ENCODE measurements at places on chromosomes 13 and 19.

- DNase-seq, result no peak
Observed at GRCh38 chr13:106318941-106319411, 216.5 kb downstream of the EFNB2 start.

- DNase-seq, result no peak
Observed at GRCh38 chr13:31781064-31781463, 41.7 kb downstream of the RXFP2 start.

- peak; percentile 22 for DNase-seq
Observed at GRCh38 chr13:45048890-45049407, 59.6 kb downstream of the GPALPP1 start.

- DNase-seq, result no peak
Observed at GRCh38 chr13:40781717-40782116, 7.7 kb upstream of the SLC25A15 start.

DNA sequence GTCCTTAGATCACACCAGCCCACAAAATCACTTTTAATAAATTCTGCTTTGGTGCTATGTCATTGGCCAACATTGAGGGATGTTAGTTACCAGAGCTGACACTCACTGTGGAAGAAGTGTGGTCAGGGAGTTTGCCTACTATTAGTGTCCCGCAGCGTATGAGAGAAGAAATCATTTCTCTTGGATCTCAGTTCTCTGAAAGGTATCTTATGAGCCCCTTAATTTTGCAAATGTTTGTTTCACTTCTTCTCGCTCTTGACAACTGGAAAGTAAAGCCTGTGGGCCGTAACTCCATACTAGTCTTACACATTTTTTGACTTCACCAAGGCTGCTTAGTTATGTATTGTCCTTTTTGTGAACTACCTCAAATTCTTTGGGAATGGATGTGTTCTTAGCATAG, 80.9 kb downstream of the FLT1 start:
- no peak for DNase-seq

- no peak for DNase-seq
Observed at GRCh38 chr19:13872339-13872694, 4.6 kb upstream of the NANOS3 start.

GRCh38 chr13:32262165-32262564, 53.0 kb downstream of the ZAR1L start:
- no peak for DNase-seq

GRCh38 chr19:294946-295686, 3.9 kb upstream of the PLPP2 start:
- peak; percentile 60 for DNase-seq

DNA sequence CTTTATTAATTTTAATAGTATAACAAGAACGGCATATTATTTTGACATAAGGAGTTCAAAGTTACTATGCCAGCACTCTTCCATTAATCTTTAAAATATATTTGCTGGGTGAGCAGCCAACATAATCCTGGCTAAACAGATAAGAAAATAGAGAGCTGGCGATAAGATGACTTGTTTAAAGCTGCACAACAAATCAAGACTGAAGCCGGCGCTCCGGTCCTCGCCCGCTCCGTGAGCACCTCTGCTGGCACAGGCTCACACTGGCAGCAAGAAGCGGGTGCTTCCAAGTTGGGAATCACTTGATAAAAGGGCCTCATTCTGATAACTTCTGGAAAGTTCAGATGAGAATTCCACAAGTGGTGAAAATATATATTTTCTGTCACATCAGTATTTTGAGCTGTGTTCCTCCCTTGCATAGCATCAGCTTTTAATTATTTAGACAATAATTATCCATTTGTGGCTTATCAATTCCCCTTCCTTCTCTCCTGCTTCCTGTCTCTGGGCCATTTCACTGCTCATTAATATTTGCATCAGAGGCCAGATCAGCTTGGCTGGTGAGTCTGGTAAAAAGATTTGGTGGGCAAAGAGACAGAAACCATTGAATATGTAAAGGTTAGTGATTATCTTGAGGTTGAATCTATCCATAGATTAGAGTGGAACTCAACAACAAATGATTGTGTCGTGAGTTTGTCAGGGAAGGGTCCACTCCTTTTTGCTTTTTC, 205.3 kb downstream of the MZT1 start:
- DNase-seq, result no peak

DNA sequence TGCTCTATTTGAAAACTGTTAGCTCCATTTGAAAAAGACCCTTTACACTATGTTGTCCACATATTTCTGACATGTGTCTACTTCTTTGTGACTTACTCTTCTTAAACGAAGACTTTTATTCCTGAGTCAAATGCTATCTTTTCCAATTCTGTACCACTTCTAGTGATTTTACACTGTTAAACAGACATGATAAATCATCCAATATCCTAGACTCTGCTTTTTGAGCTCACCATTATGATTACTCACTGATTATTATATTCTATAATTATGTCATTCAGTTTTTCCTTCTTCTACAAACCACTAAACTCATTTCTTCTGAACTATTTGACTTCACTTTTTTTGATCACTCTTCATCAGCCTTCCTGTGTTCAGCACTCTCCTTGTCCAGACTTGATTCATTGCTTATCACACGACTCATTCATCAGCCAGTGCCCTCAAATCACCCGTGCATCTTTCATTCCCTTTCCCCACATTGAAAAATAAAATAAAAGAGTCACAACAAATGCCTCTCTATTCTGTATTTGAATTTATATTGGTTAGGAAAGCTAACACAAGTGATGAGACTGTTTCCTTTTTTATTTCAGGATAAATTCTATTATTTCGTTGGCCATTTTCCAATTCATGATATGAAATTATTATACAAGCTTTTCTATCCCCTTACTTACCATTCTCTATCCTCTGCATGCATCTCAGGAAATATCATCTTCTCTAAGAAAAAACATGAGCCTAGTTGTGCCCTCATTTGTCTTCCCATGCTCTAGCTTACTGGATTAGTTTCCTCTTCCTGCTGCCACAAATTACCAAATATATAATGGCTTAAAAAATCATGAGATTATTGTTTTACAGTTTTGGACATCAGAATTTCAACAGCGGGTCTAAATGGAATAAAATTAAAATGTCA, 1482.1 kb upstream of the MIR17HG start:
- DNase-seq, result no peak

DNA sequence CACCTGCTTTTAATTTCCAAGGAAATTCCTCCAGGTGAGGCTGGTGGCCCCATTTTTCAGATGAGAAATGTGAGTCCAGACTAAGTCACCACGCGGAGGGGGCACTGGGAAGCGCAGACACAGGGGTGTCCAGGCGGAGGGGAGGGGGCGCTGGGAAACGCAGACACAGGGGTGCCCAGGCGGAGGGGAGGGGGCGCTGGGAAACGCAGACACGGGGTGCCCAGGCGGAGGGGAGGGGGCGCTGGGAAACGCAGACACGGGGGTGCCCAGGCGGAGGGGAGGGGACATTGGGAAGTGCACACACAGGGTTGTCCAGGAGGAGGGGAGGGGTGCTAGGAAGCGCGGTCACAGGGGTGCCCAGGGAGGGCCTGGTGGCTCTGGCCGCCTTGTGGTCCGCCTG, 3.5 kb downstream of the GRK1 start:
- DNase-seq, result no peak

- no peak for DNase-seq
Observed at GRCh38 chr19:17687141-17687856, 855 bp downstream of the UNC13A start.

GRCh38 chr19:17830567-17831418, 9.5 kb upstream of the INSL3 start:
- DNase-seq, result peak; percentile 76

- DNase-seq, result peak; percentile 43
Observed at GRCh38 chr13:111372651-111373425, 52.4 kb downstream of the TEX29 start.

DNA sequence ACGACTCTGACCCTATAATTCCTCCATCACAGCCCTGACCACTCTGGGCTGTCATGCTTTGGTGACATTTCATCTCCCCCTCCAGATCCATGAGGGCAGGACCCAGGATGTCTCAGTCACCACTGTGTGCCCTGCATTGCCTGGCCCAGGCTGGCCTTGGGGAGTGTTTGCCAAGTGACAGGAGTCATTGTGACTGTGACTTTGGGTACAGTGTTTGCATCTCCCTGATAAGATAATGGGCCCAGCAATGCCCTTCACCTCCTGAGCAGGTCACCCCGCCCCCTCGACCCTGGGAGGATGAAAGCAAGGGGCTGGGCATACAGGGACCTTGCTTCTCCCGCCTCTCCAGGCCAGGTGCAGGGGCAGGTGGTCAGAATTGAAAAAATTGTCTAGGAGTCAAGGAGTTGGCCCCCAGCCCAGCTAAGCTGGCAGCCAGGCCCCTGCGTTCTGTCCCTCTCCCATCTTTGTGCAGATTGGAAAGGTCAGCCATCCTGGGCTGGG, 5.9 kb upstream of the ATP4A start:
- no peak for DNase-seq

- DNase-seq, result no peak
Observed at GRCh38 chr19:46731584-46731983, 14.3 kb upstream of the FKRP start.

- no peak for DNase-seq
Observed at GRCh38 chr13:112643759-112644459, 45.9 kb upstream of the ATP11A start.

DNA sequence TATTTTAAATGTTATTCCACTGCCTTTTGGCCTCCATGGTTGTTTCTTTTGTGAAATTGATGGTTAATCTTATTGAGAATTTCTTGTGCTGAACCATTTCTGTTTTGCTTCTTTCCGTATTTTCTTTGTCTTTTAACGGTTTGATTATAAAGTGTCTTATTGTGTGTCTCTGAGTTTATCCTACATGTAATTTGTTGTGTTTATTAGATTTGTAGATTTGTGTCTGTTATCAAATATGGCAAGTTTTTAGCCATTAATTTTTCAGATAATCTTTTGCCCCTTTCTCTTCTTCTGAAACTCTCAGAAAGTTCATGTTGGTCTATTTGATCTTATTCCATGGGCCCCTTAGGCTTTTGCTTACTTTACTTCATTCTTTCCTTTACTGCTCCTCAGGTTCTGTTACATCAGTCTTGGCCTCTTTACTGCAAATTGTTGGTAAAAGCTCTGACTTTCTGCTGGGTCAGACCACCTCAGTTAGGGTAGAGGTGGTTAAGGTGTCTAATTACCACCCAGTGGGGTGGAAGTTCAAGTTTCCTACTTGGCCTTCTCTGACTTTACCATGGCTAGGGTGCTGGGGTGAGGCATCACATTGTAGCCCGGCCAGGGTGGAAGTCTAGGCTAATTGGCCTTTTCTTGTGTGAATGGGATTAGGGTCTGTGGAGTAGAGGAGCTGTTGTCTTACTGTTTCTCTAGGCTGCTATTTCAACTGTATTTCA, 58.3 kb downstream of the ZMYM2 start:
- no peak for DNase-seq

DNA sequence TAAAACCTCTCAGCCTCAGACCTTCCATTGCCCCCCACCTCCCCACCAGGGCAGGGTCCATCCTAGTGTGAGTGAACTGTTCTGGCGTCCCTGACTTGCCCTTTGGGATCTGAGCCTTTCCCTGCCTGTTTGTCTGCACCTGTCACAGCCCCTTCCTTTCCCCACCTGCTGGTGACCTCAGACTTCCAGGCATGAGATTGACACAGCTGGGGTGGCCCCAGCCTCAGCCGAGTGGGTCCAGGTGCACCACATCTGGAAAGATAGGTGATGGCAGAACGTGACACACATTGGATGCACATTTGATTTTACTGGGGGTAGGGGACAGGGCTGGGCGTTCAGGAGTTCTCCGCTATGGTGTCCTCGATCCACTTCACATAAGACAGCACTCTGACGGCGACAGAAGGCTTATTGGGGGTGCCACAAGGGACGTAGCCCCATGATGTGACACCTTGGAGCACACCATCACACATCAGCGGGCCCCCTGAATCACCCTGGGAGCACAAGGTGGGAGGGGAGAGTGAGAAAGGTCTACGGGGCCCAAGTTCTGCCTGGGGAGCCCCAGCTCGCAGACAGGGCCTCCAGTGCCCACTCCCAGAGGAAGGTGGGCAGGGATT, 4.6 kb downstream of the KLK1 start:
- no peak for DNase-seq

GRCh38 chr13:28854657-28855056, 34.5 kb downstream of the MTUS2 start:
- no peak for DNase-seq

DNA sequence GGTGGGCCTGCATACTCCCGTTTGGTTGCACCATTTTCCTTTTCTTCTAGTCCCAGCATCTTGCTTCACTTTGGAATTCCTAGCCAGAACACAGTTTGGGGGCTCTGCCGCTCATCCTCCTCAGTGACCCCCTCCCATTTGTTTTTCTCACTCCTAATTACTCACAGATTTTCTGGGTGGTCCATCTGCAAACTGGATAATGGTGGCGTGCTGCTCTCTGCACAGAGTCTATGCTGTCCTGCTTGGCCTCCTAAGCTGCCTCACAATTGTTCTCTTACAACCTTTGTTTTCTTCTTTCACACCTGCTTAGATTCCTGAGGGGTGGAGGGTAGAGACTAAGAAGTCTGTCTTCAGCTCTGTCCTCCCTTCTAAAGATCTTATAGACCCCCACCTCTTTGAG, 80.8 kb downstream of the SHISA2 start:
- DNase-seq, result no peak

- no peak for DNase-seq
Observed at GRCh38 chr13:102536695-102537485, 59.9 kb upstream of the TPP2 start.

DNA sequence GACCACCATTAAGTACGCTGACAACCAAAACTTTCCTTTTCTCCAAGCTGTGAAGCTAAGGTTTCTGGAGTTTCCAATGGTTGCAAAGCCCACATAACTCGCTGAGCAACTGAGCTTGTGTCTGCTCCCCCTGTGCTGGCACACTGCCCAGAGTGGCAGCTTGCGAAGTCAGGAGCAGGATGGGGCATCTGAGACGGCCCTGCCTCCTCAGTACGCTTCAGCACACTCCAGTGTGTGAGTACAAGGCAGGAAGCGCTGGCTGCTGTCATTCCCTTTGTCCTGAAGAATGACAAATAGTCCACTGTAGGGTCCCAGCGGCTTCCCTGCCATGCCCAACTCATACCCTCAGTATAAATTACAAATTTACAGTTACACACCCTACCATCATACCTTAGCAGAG, 51.5 kb downstream of the SKA3 start:
- no peak for DNase-seq
